ENCODE measurements at places on chromosomes 2 and 18. TPM values are rescaled to one million over a fixed set of nuclear protein-coding genes. Genes with fewer than 3 reads are reported as not detected.

DNA sequence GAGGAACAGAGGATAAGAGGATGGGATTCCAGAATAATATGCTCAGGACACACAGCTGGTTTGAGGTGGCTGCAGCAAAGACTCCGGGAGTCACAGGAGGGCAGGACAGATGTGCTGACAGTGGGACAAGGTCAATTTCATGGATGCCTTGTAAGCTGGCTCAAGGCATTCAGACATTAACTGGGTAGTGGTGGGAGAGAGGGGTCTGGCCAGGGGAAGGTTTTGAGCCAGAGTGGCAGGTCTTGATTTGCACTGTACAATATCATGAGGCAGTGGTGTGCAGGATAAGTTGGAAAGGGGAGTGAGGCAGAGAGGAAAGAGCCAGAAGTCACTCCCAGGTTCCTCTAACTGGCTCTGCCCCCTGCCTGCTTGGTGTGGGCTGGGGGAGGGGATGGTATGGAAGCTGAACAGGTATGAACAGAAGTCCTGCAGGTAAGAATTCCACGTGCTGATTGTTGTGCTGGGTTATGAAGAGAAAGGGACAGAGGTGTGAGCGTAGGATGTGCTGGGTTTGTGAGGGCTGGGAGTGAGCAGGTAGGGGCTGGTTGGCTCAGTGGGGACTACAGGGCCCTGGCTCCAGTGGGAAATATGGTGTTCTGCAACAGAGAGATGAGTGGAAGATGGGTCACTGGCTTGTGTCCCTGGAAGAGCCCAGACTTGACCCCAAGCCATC lies 141.7 kb upstream of the COPS8 start:
- H3K4me1 ChIP-seq, result no peaks in the 10 kb centered on the region
- no peak for DNase-seq
- no peaks in the 10 kb centered on the region for H3K27me3 ChIP-seq
- no peaks in the 10 kb centered on the region for H3K36me3 ChIP-seq
- no peak overlapping the region for H3K4me3 ChIP-seq
- H3K27ac ChIP-seq, result no peak overlapping the region

- DNase-seq, result no peak
- peaks cover 17% of the 10 kb centered on the region for H3K36me3 ChIP-seq
- H3K4me3 ChIP-seq, result no peak overlapping the region
- H3K4me1 ChIP-seq, result peaks cover 11% of the 10 kb centered on the region
- H3K27ac ChIP-seq, result no peak overlapping the region
- H3K27me3 ChIP-seq, result no peaks in the 10 kb centered on the region
These were observed 45.1 kb downstream of the HS6ST1 start for GRCh38 chr2:128273469-128274081.

DNA sequence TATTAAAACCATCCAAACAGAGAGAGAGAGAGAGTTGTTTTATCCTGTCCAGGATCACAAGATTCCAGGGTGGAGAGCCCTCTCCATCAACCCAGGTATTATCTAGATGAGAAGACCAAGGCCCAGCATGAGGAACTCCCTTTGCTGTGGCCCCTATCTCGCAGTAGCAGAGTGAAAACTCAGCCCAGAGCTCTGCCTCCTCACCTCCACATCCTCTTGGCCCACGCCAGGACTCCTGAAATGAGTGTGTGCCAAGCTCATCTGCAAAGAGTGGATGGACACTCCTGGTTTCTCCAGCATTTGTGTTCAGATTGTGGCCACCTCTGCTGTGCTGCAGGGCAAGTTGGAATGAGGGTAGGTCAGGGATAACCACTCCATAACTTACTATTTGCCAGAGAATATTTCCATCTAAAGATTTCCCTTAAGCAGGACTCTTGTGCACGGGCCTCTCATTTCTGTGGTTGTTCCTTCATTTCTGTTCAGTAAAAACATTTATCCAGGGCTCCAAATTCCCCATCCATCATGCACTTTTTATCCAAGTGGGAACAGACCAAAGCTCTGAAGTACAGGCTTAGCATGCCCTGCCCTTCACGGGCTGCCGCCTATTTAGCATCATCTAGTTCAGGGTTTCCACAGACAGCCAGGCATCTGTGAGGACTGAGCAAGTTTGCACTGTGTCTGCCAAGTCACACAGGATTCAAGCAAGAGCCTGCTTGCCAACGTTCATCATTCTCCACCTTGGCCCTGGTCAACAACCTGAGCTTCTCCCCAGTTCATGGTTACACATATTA lies 583.2 kb upstream of the ID2 start:
- no peaks in the 10 kb centered on the region for H3K36me3 ChIP-seq
- no peak overlapping the region for H3K4me3 ChIP-seq
- H3K27me3 ChIP-seq, result no peaks in the 10 kb centered on the region
- H3K27ac ChIP-seq, result no peak overlapping the region
- peaks cover 5% of the 10 kb centered on the region for H3K4me1 ChIP-seq

DNA sequence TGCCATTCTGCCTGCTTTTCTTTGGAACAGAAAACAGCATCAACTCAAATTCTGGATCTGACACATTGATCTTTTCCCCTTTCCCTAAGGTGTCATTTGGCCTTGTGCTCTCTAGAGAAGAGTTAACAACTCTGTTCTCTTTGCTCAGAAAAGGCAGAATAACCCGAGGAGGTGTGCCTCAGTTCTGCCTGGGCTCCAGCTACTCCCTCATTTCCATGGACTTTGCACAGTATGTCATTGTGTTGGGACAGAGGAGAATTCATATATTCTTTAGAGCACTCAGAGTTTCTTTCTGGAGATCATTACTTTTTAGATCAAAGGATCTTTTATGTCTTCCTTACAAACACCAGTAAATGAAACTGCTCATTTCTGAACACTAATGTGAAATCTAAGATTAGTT lies 249.1 kb downstream of the PHLPP1 start:
- H3K4me3 ChIP-seq, result no peak overlapping the region
- no peaks in the 10 kb centered on the region for H3K4me1 ChIP-seq
- H3K27me3 ChIP-seq, result no peaks in the 10 kb centered on the region
- DNase-seq, result peak; percentile 50

DNA sequence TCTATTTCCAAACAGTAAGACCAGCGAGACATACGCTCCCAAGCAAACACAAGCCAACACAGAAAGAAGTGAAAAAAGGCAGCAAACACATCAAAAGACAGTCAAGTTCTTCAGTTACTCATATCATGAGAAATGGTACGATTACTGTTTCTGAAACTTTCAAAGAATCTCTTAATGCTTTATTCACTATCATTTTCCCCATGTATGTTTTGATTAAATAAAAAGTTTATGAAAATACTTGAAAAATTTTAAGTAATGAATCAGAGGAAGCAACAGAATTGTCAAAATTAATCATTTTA lies 114.9 kb downstream of the HDAC4 start:
- peaks cover 2% of the 10 kb centered on the region for H3K36me3 ChIP-seq
- peaks cover 7% of the 10 kb centered on the region for H3K4me1 ChIP-seq
- no peaks in the 10 kb centered on the region for H3K27me3 ChIP-seq
- peak overlapping the region; percentile 56 for H3K27ac ChIP-seq
- DNase-seq, result no peak
- no peak overlapping the region for H3K4me3 ChIP-seq

GRCh38 chr2:18214936-18215335 lies 336.5 kb downstream of the KCNS3 start:
- H3K27me3 ChIP-seq, result no peaks in the 10 kb centered on the region
- H3K4me3 ChIP-seq, result no peak overlapping the region
- no peaks in the 10 kb centered on the region for H3K36me3 ChIP-seq
- DNase-seq, result no peak

DNA sequence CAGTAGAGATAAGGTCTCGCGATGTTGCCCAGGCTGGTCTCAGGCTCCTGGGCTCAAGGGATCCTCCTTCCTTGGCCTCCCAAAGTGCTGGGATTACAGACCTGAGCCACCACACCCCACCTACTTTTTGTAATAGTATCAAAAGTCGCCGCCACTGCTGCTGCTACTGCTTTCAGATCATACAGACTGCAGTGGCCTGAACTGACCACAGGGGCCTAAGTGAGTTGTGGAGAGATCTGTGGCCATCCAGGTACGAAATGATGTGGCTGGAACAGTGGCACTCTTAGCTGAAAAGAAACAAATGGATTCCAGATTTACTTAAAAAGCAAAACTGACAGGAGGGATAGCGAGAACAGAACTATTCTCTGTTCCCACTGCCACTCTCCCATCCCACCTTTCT lies 32.9 kb upstream of the POMC start:
- no peak overlapping the region for H3K4me3 ChIP-seq
- H3K4me1 ChIP-seq, result no peaks in the 10 kb centered on the region
- H3K27me3 ChIP-seq, result no peaks in the 10 kb centered on the region
- DNase-seq, result no peak
- H3K36me3 ChIP-seq, result no peaks in the 10 kb centered on the region

GRCh38 chr18:8400193-8400752 lies 209.0 kb upstream of the RAB12 start:
- peaks cover 10% of the 10 kb centered on the region for H3K36me3 ChIP-seq
- no peaks in the 10 kb centered on the region for H3K27me3 ChIP-seq
- H3K4me3 ChIP-seq, result no peak overlapping the region
- H3K4me1 ChIP-seq, result no peaks in the 10 kb centered on the region
- H3K27ac ChIP-seq, result no peak overlapping the region
- no peak for DNase-seq

DNA sequence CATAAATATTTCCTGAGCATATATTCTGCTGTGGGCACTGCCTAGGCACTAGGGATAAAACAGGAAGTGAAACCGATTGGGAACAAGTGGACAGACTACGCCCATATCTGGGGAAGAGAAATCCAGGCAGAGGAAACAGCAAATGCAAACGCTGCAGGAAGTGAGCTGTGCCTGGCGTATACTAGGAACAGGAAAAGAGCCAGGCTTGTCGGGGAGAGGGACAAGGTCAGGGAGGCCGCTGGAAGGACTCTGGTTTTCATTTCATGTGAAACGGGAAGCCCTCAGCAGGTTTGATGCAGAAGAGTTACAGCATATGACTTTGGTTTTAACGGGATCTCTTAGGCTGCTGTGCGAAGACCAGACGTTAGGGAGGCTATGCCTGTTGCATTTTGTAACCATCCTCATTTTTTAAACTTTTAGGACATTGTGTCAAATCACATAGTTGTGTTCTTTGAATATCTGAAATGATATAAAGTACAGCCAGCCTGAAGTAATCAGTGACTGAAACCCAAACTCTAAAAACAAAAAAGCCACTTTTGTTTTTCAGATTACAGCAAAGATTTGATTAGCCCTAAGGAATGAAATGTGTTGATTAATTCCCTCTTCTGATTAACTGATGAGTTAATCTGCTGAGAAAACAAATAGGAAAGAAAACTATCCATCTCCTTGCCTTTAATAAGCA lies 110.2 kb upstream of the PIEZO2 start:
- no peaks in the 10 kb centered on the region for H3K4me1 ChIP-seq
- no peaks in the 10 kb centered on the region for H3K36me3 ChIP-seq
- H3K27me3 ChIP-seq, result peaks cover 2% of the 10 kb centered on the region
- no peak overlapping the region for H3K27ac ChIP-seq
- DNase-seq, result no peak
- no peak overlapping the region for H3K4me3 ChIP-seq

GRCh38 chr18:38047820-38048219 lies 482.2 kb upstream of the CELF4 start:
- no peaks in the 10 kb centered on the region for H3K4me1 ChIP-seq
- H3K4me3 ChIP-seq, result no peak overlapping the region
- DNase-seq, result no peak
- H3K27ac ChIP-seq, result no peak overlapping the region

DNA sequence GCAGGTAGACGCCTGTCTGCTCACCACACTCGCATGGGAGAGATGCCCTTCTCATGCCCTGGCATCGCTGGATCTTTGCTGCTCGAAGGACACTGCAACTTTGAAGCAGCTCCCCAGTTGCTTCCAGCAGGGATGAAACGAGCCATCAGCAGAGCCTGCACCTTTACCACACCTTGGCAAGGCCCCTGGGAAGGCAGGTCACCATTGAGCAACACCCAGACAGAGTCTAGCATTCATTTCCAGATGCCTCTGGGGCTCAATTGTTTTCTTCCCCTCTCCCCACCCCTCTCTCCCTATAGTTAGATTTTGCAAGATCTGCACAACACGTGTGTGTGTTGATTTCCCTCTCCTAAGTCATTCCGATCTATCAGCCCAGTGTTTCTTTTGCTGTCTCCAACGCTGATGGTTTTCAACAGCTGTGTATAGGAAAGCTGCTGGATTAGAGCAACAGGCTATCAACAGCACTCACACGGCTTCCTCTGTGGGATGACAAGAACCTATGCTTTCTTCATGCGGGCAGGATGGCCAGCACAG lies 25.6 kb upstream of the INHBB start:
- no peak for DNase-seq
- H3K27ac ChIP-seq, result no peak overlapping the region
- no peaks in the 10 kb centered on the region for H3K4me1 ChIP-seq
- peaks cover 30% of the 10 kb centered on the region for H3K27me3 ChIP-seq
- no peak overlapping the region for H3K4me3 ChIP-seq
- no peaks in the 10 kb centered on the region for H3K36me3 ChIP-seq

DNA sequence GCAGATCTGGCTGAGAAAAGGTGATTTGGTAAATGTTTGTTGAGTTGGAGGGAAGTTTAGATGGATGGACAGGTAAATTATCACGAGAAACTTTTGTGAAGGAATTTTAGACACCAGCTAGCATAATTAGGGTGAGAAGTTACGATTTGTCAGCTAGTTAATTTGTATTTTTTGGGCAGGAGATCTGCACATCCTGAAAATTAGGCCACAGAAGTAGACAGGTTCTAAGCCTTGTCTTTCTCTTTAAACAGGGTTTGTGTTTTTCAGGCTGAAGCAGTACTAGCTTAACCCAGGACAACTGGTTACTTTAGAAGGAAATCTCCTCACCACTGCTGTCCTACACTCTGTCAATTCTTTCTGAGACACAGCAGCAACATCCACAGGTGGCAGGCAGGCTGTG lies 49.1 kb downstream of the DDX1 start:
- DNase-seq, result no peak
- H3K27ac ChIP-seq, result no peak overlapping the region
- no peak overlapping the region for H3K4me3 ChIP-seq
- peaks cover 9% of the 10 kb centered on the region for H3K4me1 ChIP-seq
- H3K27me3 ChIP-seq, result no peaks in the 10 kb centered on the region

GRCh38 chr2:203238292-203238703 lies 520 bp upstream of the CYP20A1 start:
- H3K27ac ChIP-seq, result peak overlapping the region; percentile 98
- H3K36me3 ChIP-seq, result peaks cover 9% of the 10 kb centered on the region

- no peaks in the 10 kb centered on the region for H3K4me1 ChIP-seq
- H3K4me3 ChIP-seq, result no peak overlapping the region
- no peak overlapping the region for H3K27ac ChIP-seq
- no peak for DNase-seq
These were observed 598.0 kb upstream of the TEKT4 start for GRCh38 chr2:94273242-94273641.

GRCh38 chr18:47781561-47781960 lies 148.9 kb downstream of the SMAD2 start:
- H3K27me3 ChIP-seq, result no peaks in the 10 kb centered on the region
- no peaks in the 10 kb centered on the region for H3K4me1 ChIP-seq
- H3K4me3 ChIP-seq, result no peak overlapping the region
- no peak overlapping the region for H3K27ac ChIP-seq
- no peaks in the 10 kb centered on the region for H3K36me3 ChIP-seq

GRCh38 chr2:237361194-237362004 lies 52.6 kb downstream of the COL6A3 start:
- H3K27ac ChIP-seq, result no peak overlapping the region
- DNase-seq, result no peak
- H3K27me3 ChIP-seq, result peaks cover 2% of the 10 kb centered on the region
- no peak overlapping the region for H3K4me3 ChIP-seq
- peaks cover 58% of the 10 kb centered on the region for H3K36me3 ChIP-seq

- H3K36me3 ChIP-seq, result no peaks in the 10 kb centered on the region
- no peak overlapping the region for H3K27ac ChIP-seq
- DNase-seq, result no peak
- no peaks in the 10 kb centered on the region for H3K4me1 ChIP-seq
These were observed 518.2 kb upstream of the ZEB2 start for GRCh38 chr2:145038041-145038525.

ITGB6 gene
- 11.5 TPM for polyA plus RNA-seq

ADCYAP1 gene
- polyA plus RNA-seq, result 4.4 TPM

PLGLB1 gene
- 8.2 TPM for polyA plus RNA-seq

SCN2A gene
- polyA plus RNA-seq, result 2.4 TPM

IL37 gene
- 1.6 TPM for polyA plus RNA-seq

TSHZ1 gene
- polyA plus RNA-seq, result 34.7 TPM

PPM1G gene
- polyA plus RNA-seq, result 66.4 TPM

MYO1B gene
- 37.9 TPM for polyA plus RNA-seq

LCT gene
- 79.1 TPM for polyA plus RNA-seq
